Stimulated activated CD4-positive, alpha-beta T cell treated with anti-CD3 and anti-CD28 coated beads, Interleukin-15, amount 100 ng/mL, for 24 hours (primary cell): ENCODE measurements at places on chromosomes 13 and 19.

DNA sequence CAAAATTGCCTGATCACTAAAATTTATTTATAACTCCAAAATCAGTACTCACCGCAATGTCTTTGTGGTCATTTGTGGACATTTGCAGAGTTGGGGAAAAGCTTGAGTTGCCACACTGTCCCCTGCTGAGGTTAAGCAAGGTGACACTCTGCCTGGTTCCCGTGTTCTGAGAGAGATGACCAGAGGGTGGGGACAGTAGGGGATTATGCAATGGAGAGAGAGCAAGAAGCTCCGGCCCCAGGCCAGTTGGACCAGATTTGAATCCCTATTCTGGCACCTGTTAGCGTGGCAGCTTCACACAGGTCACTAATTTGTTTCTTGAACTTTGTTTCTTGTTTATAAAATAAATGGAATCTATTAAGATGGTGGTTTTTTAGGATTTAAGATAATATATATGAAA, 17.8 kb downstream of the ERCC5 start:
- DNase-seq = no peak

GRCh38 chr19:17830567-17831418, 9.5 kb upstream of the INSL3 start:
- peak; percentile 67 for DNase-seq

GRCh38 chr13:113033054-113033850, 64.2 kb downstream of the MCF2L start:
- DNase-seq = no peak

DNA sequence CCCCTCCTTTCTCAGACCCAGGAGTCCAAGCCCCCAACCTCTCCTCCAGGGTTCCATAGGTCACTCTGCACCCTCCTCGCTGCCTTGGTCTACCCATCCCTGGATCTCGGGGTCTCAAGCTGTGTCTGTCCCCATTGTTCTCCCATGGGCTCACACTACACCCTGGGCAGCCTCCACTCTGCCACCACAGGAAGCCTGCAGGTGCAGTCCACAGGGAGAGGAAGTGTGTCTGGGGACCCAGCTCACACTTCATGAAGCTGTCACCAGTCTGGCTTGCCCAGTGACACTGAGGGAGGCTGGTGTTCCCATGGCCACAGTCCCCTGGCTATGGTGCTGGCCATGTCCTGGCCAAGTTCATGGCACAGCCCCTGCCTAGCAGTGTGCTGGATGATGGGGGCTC, 5.3 kb downstream of the NECTIN2 start:
- DNase-seq = no peak

DNA sequence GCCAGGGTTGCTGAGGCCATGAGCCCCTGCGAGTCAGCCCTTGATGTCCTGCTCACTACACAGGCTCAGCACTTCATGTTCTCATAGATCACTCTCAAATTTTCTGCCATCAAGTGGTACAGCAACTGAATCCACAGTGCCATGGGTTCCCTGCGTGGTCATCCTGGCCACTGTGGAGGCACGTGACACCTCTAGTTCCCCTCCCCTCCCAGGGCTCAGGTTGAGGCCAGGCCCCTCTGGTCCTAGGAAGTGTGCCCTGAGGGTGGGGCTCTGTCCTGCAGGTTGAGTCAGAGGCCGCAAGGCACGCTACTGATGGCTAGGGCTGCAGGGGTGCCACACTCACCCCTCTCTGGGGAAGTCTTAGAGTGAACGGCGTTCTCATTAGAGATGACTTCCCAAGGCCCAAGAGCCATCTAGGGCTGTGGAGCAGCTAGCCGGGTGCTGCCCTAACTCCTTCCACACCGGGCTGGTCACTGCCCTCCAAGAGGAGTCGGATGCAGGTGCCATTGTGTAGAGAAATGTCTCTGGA, 39.8 kb upstream of the TPM4 start:
- DNase-seq = no peak

DNA sequence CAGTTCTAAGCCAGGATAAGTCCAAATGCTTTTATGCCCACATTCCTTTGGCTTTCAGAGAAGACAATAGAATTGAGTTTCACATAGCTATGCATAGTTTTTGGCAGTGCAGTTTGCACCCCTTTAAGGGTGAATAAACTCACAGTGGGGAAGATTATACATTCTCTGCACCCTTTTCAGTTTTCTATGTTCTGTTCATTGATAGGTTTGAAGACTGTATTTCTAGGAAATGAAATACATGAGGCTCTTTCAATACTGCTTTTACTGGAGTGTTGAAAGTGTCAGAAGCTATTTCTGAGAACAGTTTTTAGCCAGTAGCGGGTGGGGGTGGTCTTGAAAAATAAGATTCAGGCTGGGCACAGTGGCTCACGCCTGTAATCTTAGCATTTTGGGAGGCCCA, 46.2 kb downstream of the IPO5 start:
- DNase-seq = no peak

DNA sequence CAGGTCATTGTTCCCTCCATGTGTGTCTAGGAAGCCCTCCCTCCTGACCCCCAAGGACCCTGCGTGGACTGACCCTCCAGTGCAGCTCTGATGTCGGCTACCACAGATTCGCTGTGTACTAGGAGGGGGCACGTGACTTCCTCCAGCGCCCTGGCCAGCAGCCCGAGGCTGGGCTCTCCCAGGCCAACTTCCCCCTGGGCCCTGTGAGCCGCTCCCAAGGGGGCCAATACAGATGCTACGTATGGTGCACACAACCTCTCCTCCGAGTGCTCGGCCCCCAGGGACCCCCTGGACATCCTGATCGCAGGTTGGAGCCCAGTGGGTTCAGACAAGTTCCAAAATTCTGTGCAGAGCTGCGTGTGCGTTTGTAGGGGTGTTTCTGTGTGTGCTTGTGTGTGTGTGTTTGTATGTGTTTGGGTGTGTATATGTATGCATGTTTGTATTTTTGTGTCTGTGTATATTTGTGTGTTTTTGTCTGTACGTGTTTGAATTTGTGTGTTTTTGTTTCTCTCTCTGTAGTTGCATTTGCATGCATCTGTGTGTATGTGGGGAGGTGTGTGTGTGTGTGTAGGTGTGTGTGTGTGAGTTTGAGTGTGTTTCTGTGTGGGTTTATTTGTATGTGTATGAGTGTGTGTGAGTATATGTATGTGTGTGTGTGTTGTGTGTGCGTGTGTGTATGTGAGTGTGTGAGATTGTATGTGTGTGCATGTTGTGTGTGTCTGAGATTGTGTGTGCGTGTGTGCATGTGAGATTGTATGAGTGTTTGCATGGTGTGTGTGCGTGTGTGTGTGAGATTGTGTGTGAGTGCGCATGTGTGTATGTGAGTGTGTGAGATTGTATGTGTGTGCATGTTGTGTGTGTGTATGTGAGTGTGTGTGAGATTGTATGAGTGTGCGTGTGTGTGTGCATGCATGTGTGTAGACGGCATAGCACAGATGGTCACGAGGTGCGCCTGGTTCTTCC, 21.4 kb upstream of the LILRA2 start:
- DNase-seq = no peak

- no peak for DNase-seq
Measured at GRCh38 chr13:37138169-37138568, 32.7 kb upstream of the CSNK1A1L start.

GRCh38 chr13:110257408-110257807, 49.5 kb downstream of the COL4A1 start:
- DNase-seq = no peak

DNA sequence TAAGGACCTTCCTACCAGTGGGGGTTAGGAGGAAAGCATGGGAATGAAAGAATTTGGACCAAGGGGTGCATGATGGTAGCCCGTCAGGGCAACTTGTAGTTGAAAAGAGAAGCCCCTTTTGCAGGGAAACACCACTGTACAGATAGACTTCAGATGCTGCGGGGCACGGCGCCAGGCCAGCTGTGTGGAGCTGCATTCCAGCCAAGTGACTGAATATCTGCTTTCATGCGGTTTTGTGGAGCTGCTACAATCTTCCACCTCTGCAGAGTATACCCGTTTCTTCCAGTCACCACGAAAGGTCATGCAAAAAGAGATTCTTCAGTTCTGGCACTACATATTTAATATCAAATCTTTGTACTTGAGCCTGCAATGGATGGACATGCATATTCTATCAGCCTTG, 104.7 kb downstream of the RGCC start:
- DNase-seq = no peak

GRCh38 chr19:14434543-14435319, 1.6 kb downstream of the PKN1 start:
- peak; percentile 59 for DNase-seq

- no peak for DNase-seq
Measured at GRCh38 chr13:67574320-67575233, 344.4 kb upstream of the PCDH9 start.
